Ecto neural progenitor cell (in vitro differentiated cells): ENCODE measurements at places on chromosomes 6 and 20.

DNA sequence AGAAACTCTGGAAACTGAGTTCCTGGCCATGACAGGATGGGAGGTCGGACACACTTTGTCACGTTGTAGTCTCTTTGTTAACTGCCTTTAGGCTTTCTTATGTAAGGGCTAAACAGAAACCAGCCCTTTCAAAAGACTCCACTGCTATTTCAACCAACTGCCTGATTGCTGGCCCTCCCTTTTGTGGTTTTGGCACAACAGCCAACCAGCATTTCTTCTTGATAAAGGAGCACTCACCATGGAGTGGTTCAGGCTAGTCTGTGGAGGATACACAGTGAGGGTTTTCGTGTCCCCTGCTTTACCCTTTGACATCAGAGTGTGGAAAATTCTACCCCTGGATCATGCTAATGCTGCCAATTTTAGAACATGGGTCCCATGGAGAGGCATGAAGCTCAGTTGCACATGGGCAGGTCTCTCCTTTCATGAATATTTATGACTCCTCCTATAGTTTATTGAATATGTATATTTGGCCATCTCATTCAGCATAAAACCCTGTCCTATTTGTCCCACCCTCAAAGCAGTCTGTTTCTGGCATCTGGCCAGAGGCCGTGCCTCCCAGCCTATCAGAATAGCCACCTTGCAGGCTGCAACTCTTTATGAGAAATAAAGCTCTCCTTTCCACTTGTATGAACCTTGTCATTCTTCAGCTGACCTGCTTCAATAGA lies 148.3 kb downstream of the HS3ST5 start:
- DNase-seq: no peak

DNA sequence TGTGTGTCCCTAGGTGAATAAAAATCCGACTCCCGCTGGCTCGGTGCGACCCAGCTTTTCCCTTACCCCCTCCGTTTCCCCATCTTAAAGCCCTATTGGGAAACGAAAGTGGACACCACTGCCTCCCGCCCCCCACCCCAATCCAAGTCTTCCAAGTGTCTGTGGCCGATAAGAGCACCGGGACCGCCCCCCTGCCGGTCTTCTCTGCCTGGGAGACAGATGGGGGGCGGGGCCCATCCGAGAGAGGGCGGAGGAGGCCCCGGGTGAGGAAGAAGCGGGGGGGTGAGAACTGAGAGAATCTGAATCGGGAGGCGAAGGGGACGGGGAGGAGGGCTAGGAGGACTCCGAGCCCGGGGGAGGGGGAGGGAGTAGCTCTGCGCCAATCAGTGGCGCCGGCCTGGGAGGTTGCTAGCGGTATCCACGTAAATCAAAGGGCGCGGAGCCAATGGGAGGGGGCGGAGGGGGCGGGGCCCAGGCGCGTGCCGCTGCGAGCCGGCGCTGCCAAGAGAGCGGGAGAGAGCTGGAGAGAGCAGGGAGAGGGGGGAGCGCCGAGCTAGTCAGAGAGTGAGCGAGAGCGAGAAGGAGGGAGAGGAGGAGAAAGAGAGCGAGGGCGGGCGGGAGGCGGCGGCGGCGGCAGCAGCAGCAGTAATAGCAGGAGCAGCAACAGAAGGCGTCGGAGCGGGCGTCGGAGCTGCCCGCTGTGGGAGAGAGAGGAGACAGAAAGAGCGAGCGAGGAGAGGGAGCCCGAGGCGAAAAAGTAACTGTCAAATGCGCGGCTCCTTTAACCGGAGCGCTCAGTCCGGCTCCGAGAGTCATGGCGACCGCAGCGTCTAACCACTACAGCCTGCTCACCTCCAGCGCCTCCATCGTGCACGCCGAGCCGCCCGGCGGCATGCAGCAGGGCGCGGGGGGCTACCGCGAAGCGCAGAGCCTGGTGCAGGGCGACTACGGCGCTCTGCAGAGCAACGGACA lies at the start of gene POU3F2:
TSS of gene POU3F2 (plus strand) at position 515 of the 972 bp plus-strand sequence. CDS start at position 815, 300 bp downstream.
- peak; percentile 98 for DNase-seq

DNA sequence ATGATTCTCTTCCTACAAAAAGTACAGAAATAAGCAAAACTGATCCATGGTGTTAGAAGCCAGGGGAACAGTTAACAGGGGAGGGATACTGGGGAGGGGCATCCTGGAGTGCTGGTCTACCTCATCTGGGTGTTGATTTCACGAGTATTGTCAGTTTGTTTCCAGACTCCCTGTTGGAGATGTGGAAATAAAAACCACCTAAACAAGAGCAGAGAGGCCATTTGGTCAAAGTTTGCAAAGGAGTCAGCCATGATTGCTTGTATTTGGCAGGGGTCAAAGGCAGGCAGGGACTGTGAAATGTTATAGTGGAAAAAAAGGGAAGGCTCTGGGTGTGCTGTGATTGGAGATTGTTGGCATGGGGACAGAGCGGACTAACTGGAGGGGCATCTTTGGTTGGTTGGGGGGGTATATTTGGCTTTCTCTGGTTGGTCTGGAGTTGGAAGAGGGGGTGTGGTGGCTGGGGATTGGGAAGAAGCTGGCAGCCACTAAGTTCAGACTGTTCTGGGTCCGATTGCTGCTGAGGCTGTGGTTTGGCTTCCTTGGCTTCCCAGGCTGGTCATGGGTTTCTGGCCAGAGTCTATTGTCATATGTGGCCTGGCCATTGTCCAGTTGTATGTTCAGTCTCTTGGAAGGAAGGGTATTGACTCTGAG lies 14.9 kb upstream of the PANK2 start:
- DNase-seq: no peak

DNA sequence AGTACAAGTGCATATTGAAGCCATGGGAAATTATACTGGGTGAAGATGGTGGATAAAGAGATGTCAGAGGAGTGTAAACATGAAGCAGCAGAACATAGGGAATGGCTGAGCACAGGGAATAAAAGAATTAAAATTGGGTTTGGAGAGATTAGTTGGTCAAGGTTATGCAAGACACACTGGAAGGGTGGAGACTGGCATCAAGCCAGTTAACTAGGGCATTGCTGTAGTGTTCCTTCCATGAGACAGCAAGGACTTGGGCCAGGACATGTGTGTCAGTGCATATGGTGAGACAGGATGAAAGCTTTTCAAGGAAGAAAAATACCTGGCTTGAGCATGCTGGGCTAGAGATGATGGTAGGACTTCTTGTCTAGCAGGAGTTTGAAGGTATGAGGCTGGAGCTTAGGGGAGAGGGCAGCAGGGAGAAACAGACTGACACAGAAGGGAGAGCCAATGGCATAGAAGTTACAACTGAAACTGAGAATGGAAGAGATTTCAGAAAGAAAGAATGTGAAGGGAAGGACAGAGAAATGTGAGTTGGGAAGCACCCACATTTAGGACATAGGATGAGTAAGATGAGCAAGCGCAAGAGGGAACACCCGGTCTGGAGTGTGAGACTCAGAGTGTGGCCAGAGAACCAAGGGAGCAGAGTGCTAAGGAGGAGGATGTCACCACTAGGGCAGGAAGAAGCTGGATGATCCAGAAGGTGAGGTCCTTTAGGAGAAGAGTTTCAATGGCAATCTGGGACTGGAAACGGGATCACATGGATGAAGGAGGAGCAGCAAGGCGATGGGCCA lies 14.5 kb upstream of the TMEM170B start:
- no peak for DNase-seq

- peak; percentile 87 for DNase-seq
Observed at GRCh38 chr6:35804996-35805736, at the start of gene LHFPL5. LHFPL5 (plus strand) TSS chr6:35805352; CDS start chr6:35805671, 319 bp downstream.

- no peak for DNase-seq
Observed at GRCh38 chr20:6702144-6702543, 65.3 kb upstream of the BMP2 start.

DNA sequence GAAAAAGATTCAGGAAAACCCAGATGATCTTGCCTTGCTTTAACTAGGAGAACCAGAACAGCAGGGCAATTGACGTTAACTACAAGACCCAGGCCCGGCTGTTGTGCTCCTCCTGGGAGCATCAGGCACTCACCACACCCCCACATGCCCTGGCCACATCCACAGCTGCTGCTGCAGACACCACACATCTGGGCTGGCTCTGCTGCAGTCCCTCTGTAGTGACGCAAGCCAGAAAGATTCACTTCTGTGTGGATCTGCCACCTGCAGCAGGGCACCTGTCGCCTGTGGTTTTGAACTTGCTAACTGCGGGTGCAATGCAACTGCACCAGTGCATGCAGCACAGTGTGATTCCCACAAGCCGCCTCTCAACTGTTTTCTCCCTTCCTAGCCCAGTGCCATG lies 228.8 kb downstream of the SYNDIG1 start:
- DNase-seq: no peak

GRCh38 chr6:20403766-20404640 lies 2.3 kb downstream of the E2F3 start:
- DNase-seq: no peak

DNA sequence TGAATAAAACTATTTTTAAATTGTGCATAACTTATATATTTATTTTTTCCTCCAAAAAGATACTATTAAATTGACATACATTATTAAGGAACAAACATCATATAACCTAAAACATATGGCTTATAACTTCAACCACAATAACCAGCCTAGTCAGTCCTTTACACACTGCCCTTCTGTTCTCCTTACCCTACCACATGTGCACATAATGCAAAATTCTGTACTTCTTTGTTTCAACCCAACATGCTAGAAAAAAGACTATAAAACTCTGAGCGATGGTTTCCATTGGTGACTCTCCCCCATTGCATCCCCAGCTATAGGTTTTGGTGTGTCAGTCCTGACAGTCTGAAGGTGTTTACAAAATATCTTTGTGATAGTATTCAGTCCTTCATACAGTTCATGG lies 14.8 kb upstream of the TTK start:
- DNase-seq: no peak

DNA sequence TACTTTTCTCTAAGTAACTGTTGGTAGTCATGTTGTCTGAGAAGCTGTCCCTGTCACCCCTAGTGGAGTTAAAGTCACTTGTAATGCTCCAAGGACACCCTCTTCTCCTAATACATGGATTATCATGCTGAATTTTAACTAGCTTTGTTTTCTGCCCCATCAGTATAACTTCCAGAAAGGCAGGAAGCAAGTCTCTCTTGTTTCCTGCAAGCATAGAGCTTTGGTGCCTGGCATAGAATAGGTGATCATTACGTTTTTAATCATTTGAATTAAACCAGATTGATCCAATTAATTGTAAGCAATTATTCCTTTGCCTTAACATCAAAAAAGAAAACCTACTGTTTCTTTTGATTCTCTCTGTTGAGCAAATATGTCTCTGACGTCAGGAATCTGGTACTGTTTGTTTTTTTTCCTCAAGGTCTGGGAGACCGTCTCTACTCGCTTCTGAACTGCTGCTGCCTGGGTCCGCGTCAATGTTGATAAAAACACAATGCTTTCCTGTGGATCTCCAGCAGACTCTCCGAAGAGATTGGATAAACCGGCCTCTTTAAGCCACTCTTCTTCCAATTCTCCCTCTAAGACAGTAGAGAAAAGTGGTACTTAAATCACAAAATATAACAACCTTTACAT lies 71.8 kb downstream of the ARHGAP18 start:
- DNase-seq: no peak

DNA sequence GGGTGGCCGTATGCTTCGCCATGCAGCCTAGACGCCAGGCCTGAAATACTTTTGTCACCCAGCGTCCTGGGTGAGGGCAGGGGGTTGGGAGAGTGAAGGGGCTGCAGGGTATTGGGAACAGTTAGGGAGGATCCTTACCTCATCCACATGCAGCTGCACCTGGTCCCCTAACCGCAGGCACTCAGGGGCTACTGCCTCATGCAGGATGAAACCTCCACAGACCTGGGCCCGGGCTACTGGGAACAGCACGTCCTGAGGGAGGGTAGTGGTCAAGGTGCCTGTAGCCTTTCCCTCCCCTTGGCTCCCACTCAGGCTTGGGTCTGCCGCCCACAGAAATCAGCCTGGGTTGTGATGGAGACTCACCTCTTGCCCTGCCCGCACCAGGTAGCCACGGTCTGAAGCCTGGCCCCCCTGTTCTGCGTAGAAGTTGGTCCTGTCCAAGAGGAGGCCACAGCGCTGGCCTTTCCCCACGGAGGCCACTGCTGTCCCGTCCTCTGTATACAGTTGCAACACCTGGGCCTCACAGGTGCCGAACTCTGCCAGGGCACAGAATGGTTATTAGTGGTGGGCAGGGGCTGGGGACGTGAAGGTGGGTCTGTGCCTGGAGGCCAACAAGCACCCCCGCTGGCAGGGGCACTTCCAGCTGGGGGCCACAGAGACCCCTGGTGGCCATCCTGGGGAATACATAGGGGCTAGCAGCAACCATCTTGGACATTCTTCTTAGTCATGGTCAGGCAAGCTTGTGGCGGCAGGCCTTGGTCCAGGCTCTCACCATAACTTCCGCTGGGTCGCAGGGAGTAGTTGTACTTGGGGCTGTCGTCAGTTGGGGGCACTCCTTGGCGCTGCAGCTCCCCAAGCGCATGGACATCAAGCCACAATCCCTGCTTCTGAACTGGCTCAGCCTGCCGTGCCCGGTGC lies 8.6 kb downstream of the AARS2 start:
- DNase-seq: peak; percentile 71

- DNase-seq: no peak
Observed at GRCh38 chr6:83921315-83921714, 61.8 kb downstream of the CYB5R4 start.

DNA sequence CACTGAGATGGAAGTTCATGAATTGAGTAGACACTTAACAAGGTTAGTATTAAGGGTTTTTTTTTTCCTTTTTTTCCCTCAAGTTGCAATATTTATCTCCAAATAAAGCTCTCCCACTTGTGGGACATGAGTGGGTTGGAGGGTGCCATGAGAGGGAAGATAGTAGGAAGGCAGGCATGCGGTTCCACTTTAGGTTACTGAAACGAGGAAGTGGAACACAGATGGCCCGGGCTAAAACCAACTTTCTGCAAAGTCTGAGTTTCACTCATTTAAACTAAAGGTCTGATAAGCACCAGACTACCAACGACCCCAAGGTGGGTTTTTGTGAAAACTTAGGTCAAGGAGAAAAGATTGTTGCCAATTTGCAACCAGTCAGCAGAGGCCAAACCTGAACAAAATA lies 42.2 kb downstream of the TBC1D7 start:
- no peak for DNase-seq

- DNase-seq: no peak
Observed at GRCh38 chr6:30542404-30542725, 13.9 kb downstream of the GNL1 start.
